Muscle of back (tissue), 13 donors: ENCODE measurements at places on chromosomes 1 and 21. TPM values are rescaled to one million over a fixed set of nuclear protein-coding genes. Genes with fewer than 3 reads are reported as not detected.

Gene ARHGEF16
- polyA plus RNA-seq: 0.71 TPM

Gene AP4B1
- polyA plus RNA-seq: 25.2 TPM

Gene CYP4A11
- not detected for polyA plus RNA-seq

Gene MNDA
- polyA plus RNA-seq: 6.2 TPM

Gene GJB3
- polyA plus RNA-seq: 0.14 TPM

Gene FCN3
- polyA plus RNA-seq: 0.61 TPM

Gene RGS13
- 0.68 TPM for polyA plus RNA-seq

Gene NOTCH2NLA
- polyA plus RNA-seq: 23.1 TPM

Gene ATAD3B
- 11.6 TPM for polyA plus RNA-seq

Gene LCE1D
- not detected for polyA plus RNA-seq

Gene PRDM16
- 1.1 TPM for polyA plus RNA-seq

Gene RAP1GAP
- polyA plus RNA-seq: 1.0 TPM

Gene PKP1
- 1.9 TPM for polyA plus RNA-seq

Gene TCEA3
- 377 TPM for polyA plus RNA-seq

Gene AIRE
- 0.19 TPM for polyA plus RNA-seq

Gene NIBAN1
- 63.7 TPM for polyA plus RNA-seq

Gene OPTC
- not detected for polyA plus RNA-seq

Gene UBASH3A
- 2.3 TPM for polyA plus RNA-seq

Gene PFKFB2
- 8.8 TPM for polyA plus RNA-seq

Gene AMIGO1
- 12.6 TPM for polyA plus RNA-seq

Gene CORT
- 0.30 TPM for polyA plus RNA-seq

Gene GUCA2A
- not detected for polyA plus RNA-seq

Gene ADGRB2
- polyA plus RNA-seq: 13.0 TPM

Gene C1orf53
- 2.0 TPM for polyA plus RNA-seq

Gene RHD
- 1.2 TPM for polyA plus RNA-seq

Gene FCGR3B
- 0.87 TPM for polyA plus RNA-seq

Gene PLPPR4
- polyA plus RNA-seq: 13.0 TPM

Gene BMP8A
- 0.31 TPM for polyA plus RNA-seq

Gene NR5A2
- 3.5 TPM for polyA plus RNA-seq

Gene KRTAP10-11
- polyA plus RNA-seq: not detected

Gene FMO2
- polyA plus RNA-seq: 0.70 TPM

Gene NPPA
- 2.9 TPM for polyA plus RNA-seq

Gene SERTAD4
- polyA plus RNA-seq: 4.9 TPM

Gene C2CD4D
- polyA plus RNA-seq: 0.17 TPM

Gene CYP4A22
- not detected for polyA plus RNA-seq

Gene FCMR
- polyA plus RNA-seq: 1.2 TPM

Gene RGS1
- polyA plus RNA-seq: 1.1 TPM

Gene TMEM82
- polyA plus RNA-seq: not detected

Gene HPDL
- 2.2 TPM for polyA plus RNA-seq

Gene SLC26A9
- 0.12 TPM for polyA plus RNA-seq

Gene GPR25
- 0.12 TPM for polyA plus RNA-seq

Gene SELP
- polyA plus RNA-seq: 1.5 TPM

Gene CD164L2
- not detected for polyA plus RNA-seq

Gene DESI2
- 48.3 TPM for polyA plus RNA-seq

Gene MMP23B
- 52.0 TPM for polyA plus RNA-seq

Gene GPA33
- not detected for polyA plus RNA-seq

Gene TEDDM1
- polyA plus RNA-seq: not detected

Gene EDARADD
- 0.55 TPM for polyA plus RNA-seq

Gene RNF186
- not detected for polyA plus RNA-seq

Gene FAM229A
- polyA plus RNA-seq: 6.1 TPM

Gene RAD54L
- polyA plus RNA-seq: 6.0 TPM
